Activated naive CD4-positive, alpha-beta T cell treated with anti-CD3 and anti-CD28 coated beads, Interleukin-2, amount 10 ng/mL, durations not matched to agents 7 days and 5 days (primary cell): ENCODE measurements at places on chromosomes 5 and 9.

GRCh38 chr5:54514291-54514690 lies 3.3 kb upstream of the SNX18 start:
- DNase-seq, result no peak

DNA sequence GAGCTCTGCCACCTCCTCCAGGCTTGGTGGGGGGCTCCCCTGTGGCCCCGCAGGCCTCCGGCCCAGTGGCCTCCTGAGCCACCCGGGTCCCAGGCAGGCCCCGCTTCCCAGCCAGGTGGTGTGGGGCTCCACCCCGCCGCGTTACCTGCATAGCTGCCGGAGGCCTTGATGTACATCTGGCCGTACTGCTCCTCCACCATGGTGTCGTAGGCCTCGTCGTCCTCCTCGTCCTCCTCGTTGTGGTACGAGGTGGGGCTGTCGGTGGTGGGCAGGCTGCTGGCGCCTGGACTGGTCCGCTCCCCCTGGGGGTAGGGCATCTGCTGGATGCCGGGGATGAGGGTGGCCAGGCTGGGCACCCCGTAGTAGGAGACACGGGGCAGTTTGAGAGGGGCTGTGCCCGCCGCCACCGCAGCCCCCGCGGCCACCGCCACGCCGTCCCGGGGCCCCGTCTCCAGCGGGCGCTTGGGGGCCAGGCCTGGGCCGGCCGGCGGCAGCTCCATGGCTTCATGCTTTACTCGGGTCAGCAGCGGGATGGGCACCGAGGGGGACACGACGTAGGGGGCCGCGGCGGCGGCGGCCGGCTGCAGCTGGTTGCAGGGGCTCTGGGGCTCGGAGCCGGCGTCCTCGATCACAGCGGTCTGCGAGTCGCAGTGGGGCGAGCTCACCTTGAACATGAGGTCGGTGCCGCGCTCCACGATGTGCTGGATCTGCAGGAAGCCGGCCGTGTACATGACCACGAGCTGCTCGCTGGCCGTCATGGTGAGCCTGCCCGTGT lies 45.4 kb downstream of the NACC2 start:
- no peak for DNase-seq

GRCh38 chr9:38732885-38733284 lies 13.0 kb upstream of the FAM240B start:
- DNase-seq, result no peak

DNA sequence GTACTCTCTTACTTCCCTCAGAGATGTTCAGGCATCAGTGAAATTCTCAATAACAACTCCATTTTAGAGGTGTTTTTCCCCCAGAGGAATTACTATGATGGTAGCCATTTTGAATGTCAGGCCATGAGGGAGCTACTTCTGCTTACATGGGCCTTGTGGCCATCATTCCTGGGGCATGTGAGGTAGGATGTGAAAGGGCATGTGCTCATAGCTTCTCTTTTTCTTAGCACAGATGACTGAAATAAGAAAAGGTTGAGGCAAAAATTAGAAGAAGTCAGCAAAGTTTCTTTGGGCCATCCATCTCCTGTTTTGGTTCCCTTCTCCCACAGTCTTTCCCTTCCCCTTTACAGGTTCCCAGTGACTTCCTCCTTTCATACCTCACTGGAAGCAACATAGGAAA lies 68.8 kb downstream of the FEM1C start:
- DNase-seq, result no peak

- no peak for DNase-seq
Observed at GRCh38 chr5:41508696-41509398, 1.6 kb downstream of the PLCXD3 start.

- peak; percentile 63 for DNase-seq
Observed at GRCh38 chr9:71685394-71685793, 82.9 kb downstream of the CEMIP2 start.

GRCh38 chr9:82332018-82332773 lies 343.6 kb downstream of the SPATA31D1 start:
- no peak for DNase-seq

- DNase-seq, result peak; percentile 12
Observed at GRCh38 chr5:1656271-1656975, 132.7 kb upstream of the LPCAT1 start.

GRCh38 chr9:5518171-5518936 lies 8.0 kb downstream of the PDCD1LG2 start:
- no peak for DNase-seq

DNA sequence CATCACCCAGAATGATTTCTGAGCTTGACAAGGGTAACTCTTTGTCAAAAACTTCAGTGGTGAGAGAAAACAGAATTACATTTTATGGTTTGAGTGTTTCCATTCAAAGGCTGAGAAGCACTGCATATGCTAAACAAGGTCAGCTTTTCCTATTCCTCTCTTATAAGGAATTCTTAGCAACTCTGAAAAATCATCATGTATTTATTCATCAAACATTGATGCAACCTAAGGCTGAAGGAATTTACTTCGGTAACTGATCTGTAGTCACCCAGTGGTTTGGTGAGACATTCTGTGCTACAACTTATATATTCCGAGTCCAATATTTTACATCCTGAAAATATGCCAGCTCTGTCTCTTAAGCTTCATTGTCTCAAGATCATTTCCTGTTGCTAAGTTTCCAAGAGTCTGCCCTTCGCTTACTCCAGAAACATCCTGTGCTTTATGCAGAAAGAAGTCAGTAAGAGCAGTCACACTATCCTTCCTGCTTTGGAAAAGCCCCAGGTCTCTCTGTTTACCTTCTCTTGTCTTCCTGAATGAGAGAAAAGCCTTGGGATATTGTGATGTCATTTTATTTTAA lies 176.6 kb upstream of the TBCA start:
- no peak for DNase-seq
